Stimulated activated CD4-positive, alpha-beta T cell treated with anti-CD3 and anti-CD28 coated beads, TNF-alpha, amount 100 ng/mL, for 48 hours (primary cell): ENCODE measurements at places on chromosomes 16 and 17.

DNA sequence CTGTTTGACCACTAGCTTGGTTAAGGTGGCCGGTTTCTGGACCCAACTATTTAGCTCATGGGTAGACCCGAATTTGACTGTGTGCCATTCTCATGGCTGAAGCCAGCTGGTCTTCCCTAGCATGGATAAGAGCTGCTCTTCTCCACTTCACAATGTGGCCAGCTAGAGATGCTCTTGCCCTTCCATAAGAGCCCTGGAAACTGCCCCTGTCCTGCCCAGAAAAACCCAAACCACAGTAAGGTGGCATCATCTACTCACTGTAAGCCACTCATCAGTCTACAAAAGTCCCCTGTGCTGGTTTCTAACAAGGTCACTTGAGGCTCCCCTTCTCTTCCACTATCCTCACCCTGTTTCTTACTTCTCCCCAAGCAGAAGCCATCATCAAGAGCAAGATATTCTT lies 165.1 kb downstream of the HS3ST2 start:
- DNase-seq: no peak

- no peak for DNase-seq
These were observed 45.4 kb downstream of the CDH1 start for GRCh38 chr16:68782198-68783174.

DNA sequence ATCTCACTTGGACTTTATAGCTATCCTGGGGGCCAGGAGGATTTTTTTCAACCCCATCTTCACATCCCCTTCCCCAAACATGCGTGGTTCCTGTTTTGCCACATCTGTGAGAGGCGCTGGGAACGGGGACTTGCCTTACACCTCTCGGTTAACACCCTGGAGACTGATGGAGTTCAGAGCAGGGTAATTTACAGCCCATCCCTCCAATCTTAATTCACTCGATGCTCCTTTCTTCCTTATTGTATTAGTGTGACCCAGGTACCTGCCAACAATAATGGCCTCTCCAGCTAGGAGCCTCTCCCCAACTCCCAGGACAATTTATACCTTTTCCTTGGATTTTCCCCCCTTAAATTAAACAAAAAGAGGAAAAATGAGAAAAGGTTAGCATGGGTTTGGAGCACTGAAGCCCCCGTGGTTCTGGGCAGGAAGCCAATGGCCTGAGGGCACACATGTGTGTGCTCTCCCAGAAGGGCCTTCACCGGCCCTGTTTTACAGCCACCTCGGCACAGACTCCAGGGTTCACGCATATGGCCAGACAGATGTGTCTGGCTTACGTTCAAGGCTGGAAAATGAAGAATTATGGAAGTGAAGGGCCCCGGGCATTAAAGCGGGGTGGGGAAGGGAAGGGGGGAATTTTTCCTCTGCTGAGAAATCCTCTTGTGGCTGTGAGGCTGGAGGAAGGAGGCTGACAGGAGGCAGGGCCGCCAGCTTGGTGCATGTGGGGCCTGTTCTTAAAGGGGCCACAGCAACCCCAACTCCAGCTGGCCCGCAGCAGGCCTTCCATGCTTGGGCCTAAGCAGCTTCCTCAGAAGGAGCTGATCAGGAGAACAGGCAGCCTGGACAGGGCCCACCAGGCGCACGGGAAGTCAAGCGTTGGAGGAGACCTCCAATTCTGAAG lies 21.4 kb downstream of the HIC1 start:
- no peak for DNase-seq

DNA sequence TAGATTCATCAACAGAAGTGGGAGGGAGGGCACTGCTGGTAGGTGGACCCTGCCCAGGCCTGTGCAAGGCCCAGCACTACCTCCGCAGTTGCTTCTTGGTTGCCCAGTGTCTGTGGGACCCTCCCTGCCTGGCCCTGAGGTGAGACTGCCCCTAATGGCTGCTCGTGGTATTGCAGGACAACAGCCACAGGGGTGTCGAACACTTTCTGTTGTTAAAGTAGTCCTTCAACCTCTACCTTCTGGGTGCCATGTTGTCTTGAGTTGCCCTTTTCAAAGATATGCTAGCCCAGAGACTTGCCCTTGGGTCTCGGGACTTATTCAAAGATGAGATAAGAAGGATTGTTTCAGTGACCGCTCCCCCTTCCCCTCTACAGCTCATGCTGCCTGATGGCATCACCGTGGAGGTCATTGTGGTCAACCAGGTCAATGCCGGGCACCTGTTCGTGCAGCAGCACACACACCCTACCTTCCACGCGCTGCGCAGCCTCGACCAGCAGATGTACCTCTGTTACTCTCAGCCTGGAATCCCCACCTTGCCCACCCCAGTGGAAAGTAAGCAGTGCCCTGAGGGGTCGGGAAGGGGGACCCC lies 29.1 kb downstream of the AKAP1 start:
- DNase-seq: peak; percentile 38

DNA sequence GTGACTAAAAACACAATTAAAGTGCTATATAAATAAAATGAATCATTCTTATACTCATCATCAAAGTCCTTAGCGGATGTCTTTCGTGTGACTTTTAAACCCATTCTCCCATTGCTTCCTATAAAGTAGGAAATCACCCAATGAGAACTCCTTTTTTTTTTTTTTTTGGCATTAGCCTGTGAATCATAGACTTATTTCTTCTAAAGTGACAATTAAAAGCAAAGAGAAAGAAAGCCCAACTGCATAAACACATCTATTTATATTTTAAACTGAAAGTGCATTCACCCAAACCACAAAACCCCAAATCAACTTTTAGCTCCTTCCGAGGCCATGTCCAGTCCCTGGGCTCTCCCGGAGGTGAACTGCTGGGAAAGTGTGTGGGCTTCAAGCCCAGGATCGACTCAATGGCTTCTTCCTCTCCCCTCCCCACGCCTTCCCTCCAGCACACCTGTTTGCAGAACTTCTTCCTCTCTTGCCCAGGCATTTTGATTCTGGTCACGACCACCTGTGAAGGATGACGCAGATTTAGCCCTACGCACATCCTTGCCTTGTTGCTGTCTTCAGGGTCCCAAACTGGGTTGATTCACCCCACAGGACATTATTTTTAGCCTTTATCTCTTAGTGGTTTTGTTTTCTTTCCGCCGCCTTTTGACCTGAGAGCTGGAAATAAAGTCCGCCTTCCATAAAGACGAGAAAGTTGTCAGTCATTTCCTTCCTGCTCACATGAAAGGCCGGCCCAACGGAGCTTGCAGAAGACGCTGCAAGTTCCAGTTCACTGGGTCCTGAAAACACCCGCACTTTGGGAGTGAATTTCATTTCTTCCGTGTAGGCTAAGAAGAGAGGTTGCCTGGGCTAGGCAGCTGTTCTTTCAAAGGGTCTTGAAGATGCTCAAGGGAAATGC lies 166.8 kb downstream of the MAP2K6 start:
- DNase-seq: no peak

- DNase-seq: no peak
These were observed 18.3 kb upstream of the CLEC18A start for GRCh38 chr16:69932691-69933392.

DNA sequence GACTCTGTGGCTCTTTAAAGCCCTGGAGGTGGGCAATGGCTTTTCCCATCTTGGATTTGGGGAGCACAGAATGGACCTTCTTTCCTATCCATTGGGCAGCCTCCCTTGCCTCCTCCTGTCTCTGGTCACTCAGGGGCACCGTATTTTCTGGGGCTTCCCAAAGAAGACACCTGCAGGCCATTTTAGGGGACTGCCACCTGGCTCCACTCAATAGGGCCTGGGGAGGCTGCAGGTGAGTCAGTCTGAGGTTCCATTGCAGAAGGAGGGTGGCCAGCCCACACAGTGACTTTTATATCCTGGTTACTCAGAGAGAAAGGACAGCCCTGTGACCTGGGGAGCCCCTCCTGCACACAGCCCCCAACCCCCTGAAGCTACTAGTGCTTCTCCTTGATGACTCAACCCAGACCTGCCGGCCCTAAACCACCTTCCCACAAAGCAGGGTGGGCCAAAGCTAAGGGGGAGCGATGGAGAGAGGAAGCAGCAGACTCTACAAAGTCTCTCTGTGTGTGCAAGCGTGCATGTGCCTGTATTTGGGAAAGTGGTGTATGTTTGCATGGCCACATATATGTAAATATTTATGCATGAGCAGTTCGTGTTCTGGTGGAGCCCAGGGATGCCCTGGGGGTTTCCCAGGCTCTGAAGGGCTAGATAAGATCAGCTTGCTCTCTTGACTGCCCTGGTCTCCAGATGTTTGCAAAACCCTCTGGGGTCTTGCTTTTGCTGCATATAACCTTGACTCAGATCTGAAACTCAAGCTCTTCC lies 5.0 kb downstream of the CX3CL1 start:
- DNase-seq: peak; percentile 36

- DNase-seq: no peak
These were observed 14.6 kb downstream of the ADCY7 start for GRCh38 chr16:50280932-50281331.

- no peak for DNase-seq
These were observed 198.6 kb downstream of the AATF start for GRCh38 chr17:37147301-37147812.

DNA sequence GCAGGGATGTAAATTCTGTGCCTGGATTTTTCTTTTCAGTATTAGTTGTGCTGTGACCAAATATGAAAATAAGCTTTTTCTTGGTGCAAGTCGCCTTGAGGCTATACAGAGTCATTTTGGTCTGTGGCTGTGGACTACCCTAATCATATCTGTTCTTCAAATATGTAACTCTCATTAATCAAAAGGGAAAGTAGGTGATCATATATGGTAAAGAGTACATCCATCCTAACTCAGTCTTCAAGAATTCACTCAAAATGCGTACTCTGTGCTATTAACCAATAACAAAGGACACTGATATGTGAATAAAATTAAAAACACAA lies 2.6 kb downstream of the CPD start:
- DNase-seq: no peak

DNA sequence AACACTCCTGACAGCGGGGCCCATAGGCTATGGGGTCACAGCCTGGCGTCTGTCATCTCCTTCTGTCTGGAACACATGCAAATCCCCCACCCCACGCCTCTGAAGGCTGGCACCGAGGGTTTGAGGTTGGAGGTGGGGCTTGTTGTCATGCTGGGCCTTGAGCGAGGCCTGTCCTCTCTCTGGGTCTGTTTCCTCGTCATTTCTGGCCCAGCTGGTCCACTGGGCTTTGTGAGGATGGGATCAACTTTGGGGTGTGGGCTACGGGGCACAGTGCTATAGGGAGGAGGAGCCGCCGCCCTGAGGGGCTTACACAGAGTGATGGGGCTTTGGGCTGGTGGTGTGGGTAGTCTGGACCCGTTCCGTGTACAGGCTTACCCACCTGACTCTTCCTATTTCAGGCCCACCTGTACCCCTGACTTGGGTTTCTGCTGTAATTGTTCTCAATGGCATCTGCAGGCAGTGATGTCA lies 87.5 kb downstream of the AMFR start:
- no peak for DNase-seq

- DNase-seq: no peak
These were observed 27.0 kb upstream of the RASD1 start for GRCh38 chr17:17523001-17523730.

DNA sequence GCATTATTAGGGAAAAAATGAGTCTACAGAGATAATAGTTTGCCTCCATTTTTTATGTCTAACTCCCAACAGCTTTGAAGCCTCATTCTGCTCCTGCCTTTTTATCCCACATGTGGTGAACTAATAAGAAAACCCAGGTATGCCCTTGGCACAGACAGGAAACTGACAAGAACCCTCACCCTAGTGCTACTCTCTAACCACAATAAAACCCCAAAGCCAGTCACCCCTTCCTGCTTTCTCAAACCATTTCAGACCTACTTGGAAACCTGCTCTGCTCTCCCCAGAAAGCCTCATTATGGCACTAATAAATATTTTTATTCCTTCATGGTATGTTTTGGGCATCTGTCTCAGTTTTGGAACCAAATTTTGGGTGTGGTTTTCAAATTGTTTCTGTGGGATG lies 3.9 kb upstream of the MARVELD3 start:
- DNase-seq: no peak

DNA sequence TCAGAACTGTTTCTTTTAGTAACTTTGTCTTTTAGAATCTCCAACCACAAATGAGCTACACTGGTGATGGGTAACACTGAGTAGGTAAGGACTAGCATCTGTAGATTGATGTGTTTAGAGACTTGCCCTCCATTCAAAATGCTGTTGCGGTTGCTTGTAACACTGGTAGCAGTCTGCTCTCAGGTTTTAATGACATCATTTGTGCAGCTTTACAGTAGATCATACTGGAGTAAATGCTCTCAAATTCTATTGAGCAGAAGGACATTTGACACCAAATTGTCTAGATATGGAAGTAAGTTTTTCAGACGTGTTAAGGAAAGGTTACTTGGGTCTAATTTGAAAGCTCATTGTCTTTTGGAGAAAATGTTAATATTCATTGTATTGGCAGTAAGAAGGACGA lies 98.8 kb downstream of the NLK start:
- no peak for DNase-seq

- DNase-seq: no peak
These were observed 3.6 kb downstream of the KCNJ2 start for GRCh38 chr17:70172923-70173322.

GRCh38 chr17:8479431-8479947 lies 43.8 kb downstream of the NDEL1 start:
- DNase-seq: no peak

DNA sequence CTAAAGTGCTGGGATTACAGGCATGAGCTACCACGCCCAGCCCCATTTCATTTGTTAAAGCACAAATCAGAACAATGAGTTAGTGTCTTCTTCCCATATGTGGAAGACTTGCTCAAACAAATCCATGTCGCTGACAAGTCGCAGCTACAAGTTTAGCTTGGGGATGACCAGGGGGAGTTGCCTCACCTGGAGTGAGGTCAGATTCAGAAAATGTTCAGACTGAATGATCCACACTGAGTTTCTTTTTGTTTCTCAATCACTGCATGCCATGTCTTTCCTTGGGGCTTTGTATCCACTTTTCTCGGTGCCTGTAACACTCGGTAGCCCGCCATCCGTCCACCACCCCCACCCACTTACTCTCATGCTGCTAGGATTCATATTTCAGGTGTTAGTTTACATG lies 437.3 kb upstream of the DYNLRB2 start:
- DNase-seq: no peak

- DNase-seq: no peak
These were observed 3.3 kb downstream of the RND2 start for GRCh38 chr17:43028221-43028861.

DNA sequence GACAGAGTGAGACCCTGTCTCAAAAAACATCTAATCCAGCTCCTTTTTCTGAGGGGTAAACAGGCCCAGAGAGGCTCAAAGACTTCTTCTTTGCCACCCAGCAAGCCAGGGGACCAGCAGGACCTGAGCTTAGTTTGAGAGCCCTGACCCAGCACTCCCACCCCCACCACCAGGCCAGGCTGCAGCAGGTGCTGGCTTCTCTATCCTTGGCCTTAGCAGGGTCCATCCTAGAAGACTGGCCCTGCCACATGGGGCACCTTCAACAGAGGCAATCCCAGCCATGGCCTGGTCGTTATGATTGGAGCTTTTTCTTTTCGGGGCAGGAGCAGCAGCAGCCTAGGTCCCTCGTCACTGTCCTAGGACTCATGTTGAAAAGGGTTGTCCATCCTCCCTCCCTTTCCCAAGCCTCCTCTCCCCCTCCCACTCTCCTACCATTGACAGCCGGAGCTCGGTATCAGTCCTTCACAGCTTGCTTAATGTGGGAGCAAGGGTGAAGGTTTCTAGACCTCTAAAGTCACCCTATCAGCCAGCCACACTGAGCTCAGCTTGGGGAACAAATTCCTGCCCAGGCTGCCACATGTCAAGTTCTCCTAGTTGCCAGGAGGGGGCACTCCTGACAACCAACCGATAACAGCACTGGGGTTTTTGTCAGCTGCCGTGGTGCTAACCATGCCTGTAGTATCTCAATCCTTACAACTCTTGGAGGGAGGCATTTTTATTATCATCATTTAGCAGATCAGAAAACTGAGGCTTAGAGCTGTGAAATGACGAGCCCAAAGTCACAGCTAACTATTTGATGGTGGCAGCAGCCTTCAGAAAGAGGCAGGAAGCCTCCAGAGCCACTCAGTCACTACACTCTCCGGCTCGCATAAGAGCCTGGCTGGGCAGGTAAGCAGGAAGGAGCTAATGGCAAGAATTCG lies 11.2 kb downstream of the MRPL27 start:
- peak; percentile 26 for DNase-seq
